ENCODE measurements at places on chromosomes 5 and 9.

- DNase-seq: no peak
These were observed 39.2 kb downstream of the ZNF366 start for GRCh38 chr5:72468024-72468423.

GRCh38 chr5:52607227-52607824 lies 180.4 kb upstream of the ITGA1 start:
- DNase-seq: no peak

DNA sequence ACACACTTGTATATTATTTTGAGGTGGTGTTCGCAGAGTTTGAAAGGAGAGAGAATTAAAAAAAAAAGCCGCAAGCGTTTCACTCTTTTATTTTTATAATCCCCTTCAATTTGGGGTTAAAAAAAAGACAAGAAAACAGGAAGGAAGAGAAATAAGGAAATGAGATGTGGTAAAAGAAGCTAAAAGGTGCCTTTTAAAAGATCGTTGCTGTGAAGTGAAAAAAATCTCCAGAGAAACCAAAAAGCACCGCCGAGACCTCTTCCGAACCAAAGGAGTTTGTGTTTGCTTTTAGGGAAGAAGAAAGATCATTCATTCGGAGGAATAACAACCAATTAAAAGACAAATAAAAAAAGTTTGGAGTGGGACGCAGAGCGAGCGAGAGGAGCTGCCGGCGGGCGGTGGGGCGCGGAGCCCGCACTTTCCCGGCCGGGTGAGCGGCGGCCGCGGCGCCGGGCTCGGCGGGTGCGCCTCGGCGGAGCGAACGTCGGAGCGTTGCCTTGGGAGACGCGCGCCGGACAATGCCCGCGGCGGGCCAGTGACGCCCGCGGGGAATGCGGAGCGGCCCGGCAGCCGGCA lies 355 bp downstream of the TLE4 start:
- no peak for DNase-seq

DNA sequence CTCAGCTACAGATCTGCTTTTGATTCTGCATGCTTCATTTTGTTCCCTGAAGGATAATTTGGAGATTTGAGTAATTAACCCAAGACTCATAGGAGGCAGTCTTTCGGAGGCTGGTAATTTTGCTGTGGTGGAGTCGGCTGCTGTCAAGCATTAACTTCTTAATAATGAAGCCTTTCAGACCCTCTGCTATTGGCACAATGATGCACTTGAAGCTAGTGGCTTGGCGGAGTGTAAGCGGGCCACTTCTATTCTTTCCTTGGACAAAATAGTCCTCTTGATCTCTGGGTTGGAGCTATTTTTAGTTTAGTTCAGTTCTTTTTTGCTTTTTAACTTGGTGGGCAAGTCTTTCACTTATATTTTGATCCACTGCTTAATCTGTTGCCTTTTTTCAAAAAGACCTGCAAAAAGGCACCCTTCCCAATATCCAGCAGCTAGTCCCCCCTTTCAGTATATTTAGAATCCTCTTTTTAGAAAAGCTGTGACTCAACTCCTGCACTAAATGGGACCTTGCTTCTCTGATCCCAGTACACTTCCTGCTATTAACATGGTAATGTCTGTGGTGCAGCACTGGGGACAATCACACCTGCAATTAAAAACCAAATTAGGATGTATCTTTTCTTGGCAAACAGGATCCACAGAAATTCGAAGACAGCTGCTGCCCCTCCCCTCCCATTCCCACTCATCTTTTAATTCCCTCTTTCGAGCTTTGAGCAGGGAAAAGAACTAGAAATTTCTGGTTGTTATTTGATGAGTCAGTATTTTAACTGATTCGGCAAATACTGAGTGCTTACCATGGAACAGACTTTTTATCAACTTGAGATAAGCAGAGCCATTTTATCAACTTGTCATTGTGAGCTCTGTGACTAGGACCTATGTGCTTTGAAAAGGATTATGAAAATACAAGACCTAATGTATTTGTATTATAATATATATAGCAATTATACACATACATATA lies 169.4 kb upstream of the ANKRD55 start:
- no peak for DNase-seq

- no peak for DNase-seq
These were observed 11.1 kb downstream of the CCDC187 start for GRCh38 chr9:136292591-136293448.

GRCh38 chr5:121984250-121984649 lies 22.5 kb downstream of the SRFBP1 start:
- no peak for DNase-seq

- DNase-seq: no peak
These were observed 173.5 kb downstream of the GLIS3 start for GRCh38 chr9:4126184-4126865.
